ENCODE measurements at places on chromosomes 5 and 9.

GRCh38 chr9:81680006-81680405 is 9.3 kb downstream of the TLE1 start:
- H3K4me3 ChIP-seq = no peak overlapping the region
- DNase-seq = no peak
- no peaks in the 10 kb centered on the region for H3K36me3 ChIP-seq
- no peaks in the 10 kb centered on the region for H3K27me3 ChIP-seq
- H3K4me1 ChIP-seq = peaks cover 9% of the 10 kb centered on the region

GRCh38 chr5:1255081-1255561 is 29.9 kb downstream of the SLC6A18 start:
- DNase-seq = peak; percentile 76
- H3K36me3 ChIP-seq = no peaks in the 10 kb centered on the region
- H3K27ac ChIP-seq = peak overlapping the region; percentile 16

DNA sequence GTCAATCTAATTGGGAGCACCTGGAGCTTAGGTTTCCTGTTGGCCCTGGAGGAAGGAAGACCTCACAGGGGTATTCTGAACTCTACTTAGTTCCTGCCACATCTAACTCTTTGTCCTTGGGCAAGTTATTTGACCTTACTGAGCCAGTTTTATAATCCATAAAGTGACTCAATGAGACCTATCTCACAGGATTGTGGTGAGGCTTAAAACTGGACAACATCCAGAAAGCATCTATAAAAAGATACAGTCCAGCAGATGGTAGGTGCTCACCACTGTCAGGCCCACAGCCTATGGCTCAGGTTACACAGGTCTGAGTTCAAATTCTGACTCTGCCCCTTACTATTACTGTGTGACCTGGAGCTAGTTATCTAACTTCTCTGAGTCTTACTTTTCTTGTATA is 23.3 kb downstream of the KCNV2 start:
- no peak overlapping the region for H3K4me3 ChIP-seq
- H3K36me3 ChIP-seq = peaks cover 2% of the 10 kb centered on the region
- no peaks in the 10 kb centered on the region for H3K4me1 ChIP-seq
- DNase-seq = no peak
- H3K27ac ChIP-seq = no peak overlapping the region
- no peaks in the 10 kb centered on the region for H3K27me3 ChIP-seq

DNA sequence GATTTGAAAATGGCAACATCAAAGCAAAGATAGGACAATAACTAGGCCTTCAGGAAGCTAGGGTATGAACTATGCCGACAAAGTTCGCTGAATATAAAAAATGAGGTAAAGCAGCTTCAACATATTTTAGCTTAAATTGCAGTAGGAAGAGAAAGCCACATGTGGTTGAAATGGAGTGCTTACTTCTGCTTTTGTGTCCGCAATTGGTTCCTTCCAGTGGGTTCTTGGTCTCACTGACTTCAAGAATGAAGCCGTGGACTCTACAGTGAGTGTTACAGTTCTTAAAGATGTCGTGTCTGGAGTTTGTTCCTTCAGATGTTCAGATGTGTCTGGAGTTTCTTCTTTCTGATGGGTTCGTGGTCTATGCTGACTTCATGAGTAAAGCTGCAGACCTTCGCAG is 95.2 kb downstream of the APTX start:
- H3K27ac ChIP-seq = no peak overlapping the region
- H3K36me3 ChIP-seq = no peaks in the 10 kb centered on the region
- no peaks in the 10 kb centered on the region for H3K4me1 ChIP-seq
- H3K4me3 ChIP-seq = no peak overlapping the region
- no peak for DNase-seq
- H3K27me3 ChIP-seq = peaks cover 4% of the 10 kb centered on the region

- H3K36me3 ChIP-seq = no peaks in the 10 kb centered on the region
- no peak overlapping the region for H3K4me3 ChIP-seq
- H3K4me1 ChIP-seq = no peaks in the 10 kb centered on the region
- H3K27ac ChIP-seq = no peak overlapping the region
- DNase-seq = no peak
- H3K27me3 ChIP-seq = no peaks in the 10 kb centered on the region
These were observed 446.2 kb downstream of the SEMA5A start for GRCh38 chr5:9099689-9100088.

- H3K27me3 ChIP-seq = no peaks in the 10 kb centered on the region
- peaks cover 48% of the 10 kb centered on the region for H3K36me3 ChIP-seq
- peak overlapping the region; percentile 75 for H3K27ac ChIP-seq
- no peak for DNase-seq
- H3K4me1 ChIP-seq = peaks cover 24% of the 10 kb centered on the region
These were observed 41.8 kb downstream of the UGCG start for GRCh38 chr9:111938427-111938800.

DNA sequence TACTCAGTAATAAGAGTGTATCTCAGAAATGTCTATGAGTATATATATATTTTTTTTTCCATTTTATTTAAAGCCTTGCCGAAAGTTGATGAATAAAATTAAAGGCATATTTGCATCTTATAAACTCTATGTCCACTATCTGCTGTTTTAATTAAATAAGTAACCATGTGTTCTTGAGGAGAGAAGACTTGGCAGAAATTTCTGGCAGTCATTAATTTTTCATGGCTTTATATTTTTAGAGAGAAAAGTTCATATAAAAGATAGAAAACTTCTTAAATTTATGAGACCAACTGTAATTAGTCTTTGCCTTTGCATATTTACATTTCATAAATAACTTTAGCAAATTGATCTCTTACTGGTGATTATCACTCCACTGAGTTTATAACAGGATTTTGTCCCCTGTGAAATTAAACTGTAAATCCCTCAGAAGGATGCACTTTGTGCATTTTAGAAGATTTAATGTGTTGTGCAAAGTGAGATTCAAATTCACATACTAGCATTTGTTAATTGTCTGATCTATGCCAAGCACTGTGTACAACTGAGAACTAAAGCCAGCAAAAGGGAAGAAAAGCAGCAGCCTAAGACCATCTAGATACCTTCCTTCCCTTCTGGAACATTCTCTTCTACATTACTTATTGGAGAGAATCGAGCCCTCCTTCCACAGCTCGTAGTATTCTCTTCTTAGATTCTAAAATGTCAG is 108.7 kb downstream of the SNCAIP start:
- no peak overlapping the region for H3K27ac ChIP-seq
- peaks cover 3% of the 10 kb centered on the region for H3K27me3 ChIP-seq
- DNase-seq = no peak

- peak overlapping the region; percentile 85 for H3K4me3 ChIP-seq
These were observed 29.3 kb downstream of the PCDH1 start for GRCh38 chr5:141848744-141849414.

- DNase-seq = no peak
- H3K27me3 ChIP-seq = peaks cover 3% of the 10 kb centered on the region
- H3K4me3 ChIP-seq = no peak overlapping the region
- H3K4me1 ChIP-seq = no peaks in the 10 kb centered on the region
These were observed 255.3 kb upstream of the KLF4 start for GRCh38 chr9:107744873-107745272.

DNA sequence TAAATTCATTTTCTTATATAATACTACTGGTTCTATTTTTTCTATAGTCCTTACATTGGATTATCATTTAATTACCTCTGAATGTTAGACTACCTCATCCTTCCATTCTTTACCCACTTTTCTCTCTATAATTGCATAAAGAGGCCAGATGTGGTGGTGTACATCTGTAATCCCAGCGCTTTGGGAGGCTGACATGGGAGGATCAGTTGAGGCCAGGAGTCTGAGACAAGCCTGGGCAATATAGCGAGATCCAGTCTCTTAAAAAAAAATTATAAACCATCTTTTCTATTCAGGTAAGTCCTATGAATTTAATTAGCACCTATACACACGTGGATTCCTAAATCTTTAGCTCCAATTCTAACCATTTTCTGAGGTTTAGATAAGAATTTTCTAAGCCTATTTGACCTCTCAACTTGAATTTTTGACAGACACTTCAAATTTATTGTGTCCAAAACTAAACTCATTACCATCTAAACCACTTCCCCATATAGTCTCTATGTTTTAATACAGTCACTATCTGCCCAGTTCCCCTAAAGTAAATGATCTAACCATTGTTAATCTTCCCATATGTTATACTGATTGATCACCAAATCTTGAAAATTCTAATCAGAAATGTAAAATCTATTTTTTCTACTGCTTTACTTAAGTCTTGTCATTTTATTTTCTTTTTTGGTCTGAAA is 33.0 kb upstream of the CHD1 start:
- DNase-seq = no peak
- no peak overlapping the region for H3K4me3 ChIP-seq
- H3K27me3 ChIP-seq = no peaks in the 10 kb centered on the region
- no peaks in the 10 kb centered on the region for H3K4me1 ChIP-seq
- no peak overlapping the region for H3K27ac ChIP-seq

- no peak overlapping the region for H3K27ac ChIP-seq
- H3K27me3 ChIP-seq = no peaks in the 10 kb centered on the region
- no peaks in the 10 kb centered on the region for H3K36me3 ChIP-seq
- DNase-seq = no peak
- no peaks in the 10 kb centered on the region for H3K4me1 ChIP-seq
These were observed 313.5 kb downstream of the PRDM9 start for GRCh38 chr5:23820765-23821471.

GRCh38 chr5:108747111-108747773 is 455 bp upstream of the FER start:
- no peaks in the 10 kb centered on the region for H3K36me3 ChIP-seq
- H3K27me3 ChIP-seq = peaks cover 49% of the 10 kb centered on the region
- no peak overlapping the region for H3K27ac ChIP-seq
- no peak for DNase-seq
- peak overlapping the region; percentile 98 for H3K4me3 ChIP-seq

- DNase-seq = no peak
- peaks cover 8% of the 10 kb centered on the region for H3K27me3 ChIP-seq
These were observed 89.3 kb upstream of the DMRT1 start for GRCh38 chr9:752201-752600.

GRCh38 chr5:138102454-138103318 is 18.9 kb downstream of the WNT8A start:
- no peak overlapping the region for H3K4me3 ChIP-seq
- peaks cover 3% of the 10 kb centered on the region for H3K4me1 ChIP-seq
- H3K27me3 ChIP-seq = no peaks in the 10 kb centered on the region
- no peak overlapping the region for H3K27ac ChIP-seq

- no peak overlapping the region for H3K27ac ChIP-seq
- H3K36me3 ChIP-seq = no peaks in the 10 kb centered on the region
- H3K4me1 ChIP-seq = no peaks in the 10 kb centered on the region
- DNase-seq = no peak
- no peaks in the 10 kb centered on the region for H3K27me3 ChIP-seq
These were observed 417.7 kb upstream of the KLF4 start for GRCh38 chr9:107907255-107907654.

DNA sequence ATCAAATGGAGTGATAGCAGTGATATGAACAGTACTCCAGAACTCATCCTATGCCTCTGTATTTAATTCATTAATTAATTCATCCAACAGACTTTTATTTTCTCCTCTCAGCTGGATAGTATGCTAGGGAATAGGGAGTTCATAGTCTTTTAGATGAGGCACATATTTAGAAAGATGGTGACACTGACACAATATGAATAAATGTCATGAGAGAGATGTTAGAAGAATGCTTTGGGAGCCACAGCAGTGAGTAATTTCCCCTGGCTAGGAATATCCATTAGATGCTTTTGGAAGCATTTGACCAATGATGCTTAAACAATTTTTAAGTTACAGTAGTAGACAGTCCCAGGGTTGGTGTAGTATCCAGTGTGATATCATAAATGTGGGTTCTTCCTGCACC is 428.7 kb upstream of the SGCD start:
- no peaks in the 10 kb centered on the region for H3K27me3 ChIP-seq
- DNase-seq = no peak
- H3K27ac ChIP-seq = no peak overlapping the region
- no peaks in the 10 kb centered on the region for H3K4me1 ChIP-seq
- H3K36me3 ChIP-seq = no peaks in the 10 kb centered on the region
- no peak overlapping the region for H3K4me3 ChIP-seq

DNA sequence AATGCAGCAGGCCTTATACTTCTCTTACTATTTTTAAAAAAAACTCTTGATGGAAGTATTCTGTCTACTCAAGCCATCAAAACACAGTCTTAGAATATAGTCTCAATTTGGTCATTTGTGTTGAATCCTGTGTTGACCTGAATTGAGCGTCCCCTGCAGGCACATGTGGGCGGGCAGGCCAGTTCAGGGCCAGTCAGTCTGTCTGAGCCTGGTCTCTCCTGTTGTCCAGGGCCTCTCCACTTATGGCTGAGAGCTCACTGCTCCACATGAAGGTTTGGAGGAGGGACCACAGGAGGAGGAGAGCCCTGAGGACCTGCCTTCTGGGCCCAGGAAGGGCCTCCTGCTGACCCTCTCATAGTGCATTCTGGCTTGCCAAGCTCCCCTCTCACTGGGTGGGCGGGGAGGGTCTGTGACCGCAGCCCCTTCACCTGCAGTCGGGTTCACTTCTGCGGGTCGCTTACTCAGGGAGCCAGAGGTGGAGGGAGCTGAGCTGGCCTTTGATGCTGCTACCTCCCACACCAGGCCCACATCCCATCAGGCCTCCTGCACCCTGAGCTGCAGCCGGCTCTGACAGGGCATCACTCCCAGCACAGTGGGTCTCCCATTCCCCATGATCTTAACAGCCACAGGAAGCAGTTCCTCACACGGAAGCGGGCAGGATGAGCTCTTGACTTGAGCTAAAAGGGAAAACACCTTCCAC is 178.2 kb upstream of the S1PR3 start:
- no peak overlapping the region for H3K27ac ChIP-seq
- no peaks in the 10 kb centered on the region for H3K36me3 ChIP-seq
- no peak overlapping the region for H3K4me3 ChIP-seq

DNA sequence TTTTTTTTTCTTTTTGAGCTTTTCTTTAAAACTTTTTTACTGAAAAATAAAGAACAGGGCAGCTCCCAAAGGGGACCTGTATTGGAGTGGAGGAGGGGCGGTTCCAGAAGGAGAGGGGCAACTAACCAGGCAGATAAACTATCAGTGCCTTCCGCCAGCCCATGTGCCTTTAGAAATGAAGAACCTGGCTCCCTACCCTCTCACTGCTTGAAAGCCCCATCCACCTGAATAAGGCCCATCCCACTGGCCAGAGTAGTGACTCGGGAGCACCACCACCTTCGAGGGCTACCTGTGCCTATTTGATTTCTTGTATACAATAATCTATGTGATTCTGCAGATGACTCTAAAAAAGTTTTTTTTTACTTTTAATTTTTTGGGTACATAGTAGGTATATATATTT is 276.7 kb downstream of the PSAT1 start:
- H3K4me1 ChIP-seq = no peaks in the 10 kb centered on the region
- no peaks in the 10 kb centered on the region for H3K36me3 ChIP-seq
- H3K27me3 ChIP-seq = no peaks in the 10 kb centered on the region
- no peak overlapping the region for H3K4me3 ChIP-seq

GRCh38 chr5:159034083-159034824 is 65.5 kb downstream of the EBF1 start:
- peaks cover 3% of the 10 kb centered on the region for H3K4me1 ChIP-seq
- no peak overlapping the region for H3K27ac ChIP-seq
- no peaks in the 10 kb centered on the region for H3K36me3 ChIP-seq
- H3K4me3 ChIP-seq = no peak overlapping the region

DNA sequence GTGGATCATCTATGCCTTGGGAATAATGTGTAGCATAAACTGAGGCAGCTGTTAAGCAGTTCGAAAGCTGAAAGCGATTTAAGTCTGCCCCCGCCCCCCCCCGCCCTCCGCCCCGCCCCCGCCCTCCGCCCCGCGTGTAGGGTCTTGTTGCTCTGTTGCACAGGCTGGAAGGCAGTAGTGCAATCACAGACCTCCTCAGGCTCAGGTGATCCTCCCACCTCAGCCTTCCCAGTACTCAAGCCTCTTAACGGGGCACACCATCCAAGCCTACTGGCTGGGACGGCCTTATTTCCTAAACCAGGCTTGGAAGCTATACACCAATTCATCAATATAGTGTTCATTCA is 945 bp downstream of the ANKDD1B start:
- no peak overlapping the region for H3K4me3 ChIP-seq
- H3K36me3 ChIP-seq = peaks cover 5% of the 10 kb centered on the region
- DNase-seq = no peak
- H3K4me1 ChIP-seq = peaks cover 8% of the 10 kb centered on the region
- H3K27ac ChIP-seq = no peak overlapping the region
